ENCODE measurements at places on chromosomes 12 and 14.
A peak's percentile ranks its signal among the peaks of the same experiment; 100 is the strongest.

DNA sequence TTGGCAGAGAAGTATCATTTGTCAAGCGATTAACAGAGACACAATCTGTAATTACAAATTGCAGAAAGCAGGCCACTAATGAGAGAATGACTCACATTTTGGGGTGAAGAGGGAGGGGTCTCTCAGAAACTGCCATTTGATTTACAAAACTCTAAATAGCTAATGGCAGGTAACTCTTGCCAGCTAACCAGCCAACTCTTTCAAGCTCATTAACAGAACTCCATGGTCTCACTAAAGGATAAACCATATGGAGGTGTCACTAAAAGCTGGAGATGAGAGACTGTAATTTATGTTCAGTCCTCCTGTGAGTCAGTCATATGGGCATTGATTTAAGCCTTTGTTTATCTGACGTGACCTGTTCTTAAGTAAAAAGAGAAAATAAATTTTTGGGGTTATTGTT is 336.4 kb downstream of the FOXG1 start:
- no peak for DNase-seq

- no peak for DNase-seq
Measured at GRCh38 chr12:16136219-16136988, 141.1 kb downstream of the SLC15A5 start.

DNA sequence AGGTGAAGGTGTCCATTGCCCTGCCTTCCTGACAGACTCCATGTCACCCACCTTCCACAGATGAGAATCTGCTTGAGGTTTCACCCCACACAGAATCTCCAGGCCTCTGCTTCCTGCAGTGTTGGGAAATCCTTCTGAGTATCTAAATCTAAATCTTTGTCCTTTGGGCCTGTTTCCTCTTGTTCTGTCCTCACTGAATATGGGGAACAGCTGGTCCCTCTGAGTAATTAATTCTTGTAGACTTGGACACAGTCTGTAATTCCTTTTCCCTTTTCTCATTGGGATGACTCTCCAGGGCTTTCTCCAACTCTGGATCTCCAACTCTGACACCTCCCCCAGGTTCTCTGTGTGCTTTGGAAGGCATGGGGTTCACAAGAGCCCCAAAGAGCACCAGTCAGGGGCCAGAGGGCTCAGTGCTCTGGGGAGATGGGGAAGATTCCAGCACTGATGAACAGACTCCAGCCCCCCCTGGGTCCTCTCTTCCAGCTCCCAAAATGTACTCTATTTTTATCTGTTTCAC is 2.3 kb upstream of the ACVRL1 start:
- DNase-seq = no peak

DNA sequence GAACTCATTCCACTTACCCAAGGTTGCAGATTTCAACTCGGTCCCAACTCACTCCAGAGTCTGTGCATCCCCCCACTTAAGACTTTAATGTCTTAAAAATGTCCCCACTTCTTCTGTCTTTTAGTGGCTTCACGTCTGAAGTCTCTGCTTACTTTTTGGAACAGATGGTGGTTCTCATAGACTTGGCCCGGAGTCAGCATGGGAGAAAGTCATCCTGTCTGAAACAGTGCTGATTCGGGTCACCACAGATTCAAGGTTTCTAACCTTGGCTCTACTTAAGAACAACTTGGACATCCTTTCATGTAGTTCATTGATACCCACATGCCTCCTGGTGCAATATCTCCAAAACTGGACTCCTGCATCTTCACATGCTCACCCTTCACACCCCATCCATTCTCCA is 26.0 kb downstream of the CHST11 start:
- DNase-seq = no peak

DNA sequence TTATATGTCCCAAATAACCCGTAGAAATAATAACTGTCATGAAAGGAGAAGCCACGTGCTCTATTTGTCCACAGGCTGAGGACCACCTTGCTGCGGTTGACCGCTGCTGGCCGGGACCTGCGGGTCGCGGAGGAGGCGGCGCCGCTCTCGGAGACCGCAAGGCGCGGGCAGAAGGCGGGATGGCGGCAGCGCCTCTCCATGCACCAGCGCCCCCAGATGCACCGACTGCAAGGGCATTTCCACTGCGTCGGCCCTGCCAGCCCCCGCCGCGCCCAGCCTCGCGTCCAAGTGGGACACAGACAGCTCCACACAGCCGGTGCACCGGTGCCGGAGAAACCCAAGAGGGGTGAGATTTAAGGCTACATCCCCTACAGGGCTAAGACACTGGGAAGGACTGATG is 21.0 kb downstream of the RPGRIP1 start:
- no peak for DNase-seq

DNA sequence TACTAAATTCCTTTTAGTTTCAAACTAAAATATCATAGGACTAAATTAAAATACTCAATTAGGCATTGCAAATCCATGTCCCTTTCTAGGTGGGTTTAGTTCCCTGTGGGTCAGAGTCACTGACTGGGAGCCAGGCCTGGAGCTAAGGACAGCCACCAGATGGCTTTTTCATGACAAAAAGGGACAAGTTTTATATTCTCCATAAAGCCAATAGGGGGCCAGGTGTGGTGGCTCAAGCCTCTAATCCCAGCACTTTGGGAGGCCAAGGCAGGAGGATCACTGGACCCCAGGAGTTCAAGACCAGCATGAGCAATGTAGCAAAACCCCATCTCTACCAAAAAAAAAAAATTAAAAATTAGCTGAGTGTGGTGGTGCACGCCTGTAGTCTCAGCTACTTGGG is 35.4 kb upstream of the EIF5 start:
- DNase-seq = no peak

GRCh38 chr14:58129208-58129607 is 22.8 kb downstream of the ARMH4 start:
- DNase-seq = no peak

DNA sequence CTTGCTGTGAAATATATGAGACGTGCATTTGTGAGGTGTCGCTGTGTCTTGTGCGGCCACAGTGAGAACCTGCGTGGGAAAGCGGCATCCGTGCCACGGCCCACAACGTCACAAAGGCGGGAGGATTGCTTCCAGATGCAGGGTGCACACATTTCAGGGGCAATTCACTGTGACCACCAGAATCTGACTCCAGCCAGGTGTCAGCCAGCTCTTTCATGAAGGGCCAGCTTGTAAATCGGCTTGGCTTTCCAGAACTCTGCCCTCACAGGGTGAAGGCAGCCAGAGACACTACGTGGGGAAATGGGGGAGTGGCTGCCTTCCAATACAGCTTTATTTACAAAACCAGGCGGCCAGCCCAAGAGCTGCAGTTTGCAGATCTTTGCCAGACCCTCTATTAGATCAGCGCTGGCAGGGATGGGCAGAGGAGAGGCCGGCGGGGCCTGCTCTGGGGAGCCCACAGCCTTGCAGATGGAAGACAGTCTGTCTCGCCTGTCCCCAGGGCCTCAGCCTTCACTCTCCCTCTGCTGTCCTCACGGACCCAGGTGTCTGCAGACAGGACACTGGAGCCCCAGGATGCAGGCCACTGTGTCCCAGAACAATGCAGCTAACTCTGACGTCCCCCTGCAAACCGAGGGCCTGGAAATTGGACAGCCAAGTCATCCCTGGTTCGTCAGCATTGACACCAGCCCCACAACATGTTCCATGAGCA is 53.5 kb downstream of the ADGRD1 start:
- no peak for DNase-seq

DNA sequence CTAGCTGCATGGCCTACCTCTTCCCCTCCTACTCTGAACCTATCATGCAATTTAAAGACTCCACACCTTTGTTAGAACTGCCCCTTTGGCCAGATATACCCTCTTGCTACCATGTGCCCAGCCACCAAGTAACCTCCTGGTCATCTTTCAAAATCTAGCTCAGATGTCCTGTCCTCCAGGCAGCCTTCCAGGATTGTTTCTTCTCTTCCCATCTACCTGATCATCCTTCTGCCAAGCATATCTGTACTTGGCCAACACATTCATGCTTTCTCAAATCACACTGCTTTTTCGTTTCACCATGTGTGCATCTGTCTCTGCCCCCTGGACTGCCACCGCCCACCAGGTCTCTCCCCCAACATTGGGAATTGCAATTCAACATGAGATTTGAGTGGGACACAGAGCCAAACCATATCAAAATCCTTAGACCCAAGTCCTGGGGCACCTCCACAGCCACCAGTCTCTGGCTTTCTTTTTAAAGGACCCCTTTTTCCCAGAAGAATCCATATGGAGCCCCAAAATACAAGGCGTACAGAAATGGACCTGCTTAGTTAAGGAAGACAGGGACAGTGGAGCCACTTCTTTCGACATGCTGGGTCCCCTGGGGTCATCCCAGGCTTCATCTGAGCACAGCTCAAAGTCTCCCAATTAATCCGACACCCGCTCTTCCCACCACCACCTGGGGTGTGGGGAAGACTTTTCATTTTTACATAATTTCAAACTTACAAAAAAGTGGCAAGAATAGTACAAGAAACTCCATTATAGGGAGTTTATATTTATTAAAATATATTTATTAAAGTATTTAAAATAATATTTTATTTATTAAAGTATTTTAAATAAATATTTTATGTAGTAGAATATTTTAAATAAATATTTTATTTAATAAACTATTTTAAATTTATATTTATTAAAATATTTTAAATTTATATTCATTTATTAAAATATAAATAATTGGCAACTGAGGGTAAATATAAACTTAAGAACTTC is 7.9 kb upstream of the CMKLR1 start:
- no peak for DNase-seq

GRCh38 chr12:110403976-110404682 is 621 bp upstream of the ANAPC7 start:
- DNase-seq = peak; percentile 72

DNA sequence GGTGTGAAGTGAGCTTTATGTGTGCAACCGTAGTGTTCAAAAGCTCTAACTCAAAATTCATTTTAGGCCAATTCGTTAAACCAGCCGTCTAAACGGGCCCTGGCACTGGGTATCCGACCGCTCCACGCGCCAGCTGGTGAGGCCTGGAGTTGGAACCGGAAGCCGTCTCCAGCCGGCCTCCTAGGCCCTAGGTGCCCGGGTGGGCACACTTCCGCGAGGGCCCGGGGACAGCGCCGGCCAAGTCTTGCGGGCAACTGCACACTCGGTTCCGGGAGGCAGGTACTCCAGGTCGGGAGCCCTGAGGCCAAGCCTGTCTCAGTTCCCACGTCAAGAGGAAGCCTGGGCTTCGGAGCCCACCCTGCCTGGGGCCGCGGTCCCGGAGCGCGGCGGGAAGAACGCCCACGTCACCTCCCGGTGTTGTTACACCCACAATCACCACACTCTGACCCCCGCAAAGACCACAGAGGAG is 16.2 kb downstream of the OTX2 start:
- no peak for DNase-seq

DNA sequence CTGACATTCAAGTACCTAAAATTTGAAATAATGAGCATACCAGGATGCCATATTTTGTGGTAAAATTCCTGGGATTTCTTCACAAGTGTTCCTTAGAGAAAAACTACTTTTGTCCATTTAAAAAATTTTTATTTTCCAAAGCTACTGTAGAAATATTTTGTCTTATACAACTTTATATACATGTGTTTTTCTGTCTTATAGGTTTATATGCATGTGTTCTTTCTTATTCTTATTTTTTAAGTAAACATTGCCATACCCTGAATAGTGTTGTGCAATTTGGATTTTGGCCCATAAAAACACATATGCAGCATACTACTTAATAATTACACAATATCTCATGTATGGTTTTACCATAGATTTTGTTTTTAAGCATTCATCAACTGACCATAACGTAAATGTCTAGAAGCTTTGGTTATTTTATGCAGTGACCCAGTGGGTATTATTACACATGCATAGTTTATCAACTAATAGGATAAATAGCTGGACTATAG is 1107.4 kb upstream of the SEL1L start:
- DNase-seq = no peak

Measured in CD8-positive, alpha-beta memory T cell (primary cell).